ENCODE measurements at places on chromosomes 4 and X.

DNA sequence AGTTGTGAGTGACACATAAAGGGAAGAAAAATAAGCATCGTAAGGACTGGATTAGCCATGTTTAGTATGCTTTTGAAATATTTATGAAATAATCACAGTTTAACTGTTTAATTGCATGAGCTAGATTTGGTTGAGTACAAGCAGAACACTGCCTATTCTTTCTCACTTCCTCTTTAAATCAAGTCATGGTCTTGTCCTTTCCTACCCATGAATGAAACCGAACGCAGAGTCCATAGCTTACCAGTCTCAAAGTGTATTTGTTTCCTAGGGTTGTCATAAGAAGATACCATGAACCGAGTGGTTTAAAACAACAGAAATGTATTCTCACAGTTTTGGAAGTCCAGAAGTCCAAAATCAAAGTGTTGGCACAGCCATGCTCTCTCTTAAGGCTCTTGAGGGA is 684.0 kb upstream of the MAGEB2 start:
- no peak for DNase-seq

GRCh38 chr4:45353161-45353560 is 626.8 kb upstream of the GNPDA2 start:
- DNase-seq: no peak

- no peak for DNase-seq
Observed at GRCh38 chr4:183986971-183987946, 82.2 kb downstream of the STOX2 start.

DNA sequence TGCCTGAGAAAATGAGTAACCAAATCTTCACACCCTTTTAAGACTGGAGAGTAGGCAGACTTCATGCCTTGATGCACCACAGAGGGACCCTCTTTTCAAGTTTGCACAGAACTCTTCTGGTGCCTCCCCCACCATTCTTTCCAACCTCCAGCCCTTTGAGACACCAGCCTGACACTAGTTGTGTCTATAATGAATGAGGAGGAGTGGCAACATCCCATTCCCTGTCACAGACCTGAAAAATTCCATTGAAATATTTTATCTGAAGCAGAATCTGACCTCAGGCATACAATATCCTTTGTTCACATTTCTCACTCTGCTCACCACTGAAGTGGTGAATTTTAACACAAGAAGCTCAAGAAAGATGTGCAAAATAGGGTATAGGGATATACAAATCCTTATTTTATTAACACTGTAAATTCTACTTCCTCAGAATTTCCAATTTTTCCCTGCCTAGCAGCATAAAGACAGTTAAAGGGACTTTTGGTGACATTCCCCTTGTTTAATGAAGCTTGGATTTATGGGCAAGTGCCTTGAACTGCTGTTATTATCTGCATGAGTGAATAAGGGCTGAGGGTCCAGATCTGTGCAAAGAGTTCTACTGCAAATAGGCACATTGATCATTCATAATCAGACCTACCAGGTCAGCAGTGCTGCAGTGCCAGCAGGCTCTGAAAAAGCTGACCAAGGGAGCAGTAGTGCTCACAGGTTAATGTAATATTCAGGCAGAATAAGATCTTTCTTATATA is 149.9 kb upstream of the PAQR3 start:
- no peak for DNase-seq

DNA sequence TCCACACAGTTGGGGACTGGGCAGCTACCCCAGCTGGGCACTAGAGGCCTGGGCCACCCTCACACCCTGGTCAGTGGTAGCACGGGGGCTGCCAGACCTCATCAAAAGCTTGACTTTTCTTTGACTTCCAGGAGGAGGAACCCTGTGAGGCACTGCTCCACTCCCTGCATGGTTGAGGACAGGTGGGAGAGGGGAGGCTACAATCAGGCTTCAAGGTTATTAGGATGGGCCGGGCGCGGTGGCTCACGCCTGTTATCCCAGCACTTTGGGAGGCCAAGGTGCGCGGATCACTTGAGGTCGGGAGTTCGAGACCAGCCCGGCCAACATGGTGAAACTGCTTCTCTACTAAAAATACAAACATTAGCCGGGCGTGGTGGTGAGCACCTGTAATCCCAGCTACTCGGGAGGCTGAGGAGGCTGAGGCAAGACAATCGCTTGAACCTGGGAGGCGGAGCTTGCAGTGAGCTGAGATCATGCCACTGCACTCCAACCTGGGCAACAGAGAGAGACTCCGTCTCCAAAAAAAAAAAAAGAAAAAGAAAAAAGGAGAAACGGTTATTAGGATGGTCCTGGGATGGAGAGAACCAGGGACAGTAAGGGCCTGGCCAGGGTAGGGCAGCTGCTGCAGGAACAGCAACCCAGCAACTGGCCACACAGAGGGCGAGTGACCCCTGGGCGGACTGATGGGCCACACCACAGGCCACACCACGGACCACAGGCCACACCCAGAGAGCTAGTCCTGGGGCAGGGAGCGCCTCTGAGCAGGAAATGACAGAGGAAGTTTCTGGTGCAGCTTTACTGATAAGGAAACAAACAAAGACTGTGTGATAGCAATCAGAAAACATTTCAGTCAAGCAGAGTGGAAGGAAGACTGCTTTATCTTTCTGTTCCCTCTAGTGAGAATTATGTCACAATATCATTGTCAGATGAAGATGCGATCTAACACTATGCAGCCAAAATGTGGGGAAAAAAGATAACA is 20.5 kb upstream of the OPN1LW start:
- no peak for DNase-seq

DNA sequence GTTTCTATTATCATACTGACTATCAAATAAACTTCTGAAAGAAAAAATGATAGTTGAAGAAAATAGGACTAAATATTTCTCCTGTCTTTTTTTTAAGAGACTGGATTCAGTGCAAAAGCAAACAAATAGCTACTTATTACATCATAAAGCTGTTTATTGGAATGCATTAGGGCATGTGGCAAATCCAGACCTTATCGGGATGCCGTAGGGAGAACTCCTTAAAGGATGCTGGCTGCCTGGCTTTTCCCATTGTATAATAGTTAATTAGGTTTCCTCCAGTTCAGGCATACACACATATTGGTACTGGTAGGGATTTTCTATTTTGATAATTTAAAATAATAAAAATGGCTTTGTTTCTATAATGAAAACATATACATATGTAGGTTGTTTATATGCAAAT is 539.3 kb upstream of the ATOH1 start:
- DNase-seq: no peak

DNA sequence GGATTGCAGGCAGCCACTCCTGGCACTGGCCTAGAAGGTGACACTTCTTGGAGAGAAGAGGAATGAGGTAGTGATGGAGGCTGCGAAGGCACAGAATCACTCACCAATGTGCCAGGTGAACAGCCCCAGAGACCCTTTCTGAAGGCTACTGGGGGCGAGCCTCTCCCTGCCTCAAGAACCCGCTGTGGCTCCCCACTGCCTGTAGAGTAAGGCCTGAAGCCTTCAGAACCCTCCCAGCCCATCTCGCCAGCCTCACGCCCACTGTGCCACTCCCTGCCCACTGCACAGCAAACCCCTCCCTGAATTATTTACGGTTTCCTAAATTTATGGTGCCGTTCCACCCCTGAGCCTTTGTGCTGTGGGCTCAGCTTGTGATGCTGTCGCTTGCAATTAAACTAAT is 24.2 kb upstream of the SORCS2 start:
- no peak for DNase-seq

DNA sequence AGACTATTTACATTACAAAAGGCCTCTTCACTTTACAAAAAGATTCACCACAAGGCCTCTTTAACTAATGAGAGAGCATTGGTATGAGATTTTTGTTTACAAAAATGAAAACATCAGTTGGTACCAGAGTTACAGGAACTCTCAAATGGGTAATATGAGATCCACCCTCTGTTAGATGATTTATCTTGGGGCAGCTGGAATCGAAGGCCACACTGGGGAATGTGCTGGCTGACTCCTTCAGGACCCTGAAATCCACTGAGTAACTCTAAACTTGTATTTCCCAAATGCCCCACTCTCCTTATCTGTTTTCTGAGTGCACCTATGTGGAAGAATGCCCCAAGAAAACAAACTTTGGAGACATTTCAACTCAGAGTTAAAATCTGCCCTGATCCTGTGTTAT is 232.9 kb upstream of the F9 start:
- DNase-seq: no peak

GRCh38 chr4:185566425-185566824 is 31.1 kb upstream of the PDLIM3 start:
- DNase-seq: no peak

- DNase-seq: no peak
Observed at GRCh38 chrX:78129714-78130113, 9.7 kb downstream of the TAF9B start.

GRCh38 chr4:150238591-150238990 is 160.3 kb downstream of the DCLK2 start:
- no peak for DNase-seq

DNA sequence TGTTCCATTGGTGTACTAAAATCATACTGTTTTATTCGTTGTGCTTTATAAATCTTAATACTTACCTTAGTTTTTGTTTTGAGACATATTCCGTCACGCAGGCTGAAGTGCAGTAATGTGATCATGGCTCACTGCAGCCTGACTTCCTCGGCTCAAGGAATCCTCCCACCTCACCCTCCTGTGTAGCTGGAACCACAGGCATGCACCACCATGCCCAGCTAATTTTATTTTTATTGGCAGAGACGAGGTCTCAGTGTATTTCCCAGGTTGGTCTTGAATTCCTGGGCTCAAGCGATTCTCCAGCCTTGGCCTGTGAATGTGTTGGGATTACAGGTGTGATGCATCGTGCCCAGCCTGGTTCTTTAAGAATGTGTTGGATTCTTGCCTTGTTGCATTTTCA is 24.4 kb upstream of the DCK start:
- no peak for DNase-seq

DNA sequence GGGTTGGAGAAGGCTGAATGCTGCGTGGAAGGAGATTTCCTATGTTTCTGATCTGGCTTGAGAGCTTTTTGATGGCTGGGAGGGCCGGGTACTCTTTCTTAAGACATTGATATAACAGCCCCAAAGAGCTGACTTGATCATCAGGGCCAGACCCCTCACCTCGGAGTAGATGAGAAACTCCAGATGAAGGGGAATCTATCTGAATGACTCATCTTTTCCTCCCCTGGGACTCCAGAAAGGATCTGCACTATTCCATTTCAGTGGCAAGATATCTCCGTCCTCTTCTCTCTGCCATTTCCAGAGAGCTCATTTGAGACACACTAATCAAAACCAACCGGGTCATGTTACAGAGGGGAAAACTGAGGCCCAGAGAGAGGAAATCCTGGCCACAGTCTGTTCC is 92.9 kb upstream of the MSX1 start:
- DNase-seq: no peak

DNA sequence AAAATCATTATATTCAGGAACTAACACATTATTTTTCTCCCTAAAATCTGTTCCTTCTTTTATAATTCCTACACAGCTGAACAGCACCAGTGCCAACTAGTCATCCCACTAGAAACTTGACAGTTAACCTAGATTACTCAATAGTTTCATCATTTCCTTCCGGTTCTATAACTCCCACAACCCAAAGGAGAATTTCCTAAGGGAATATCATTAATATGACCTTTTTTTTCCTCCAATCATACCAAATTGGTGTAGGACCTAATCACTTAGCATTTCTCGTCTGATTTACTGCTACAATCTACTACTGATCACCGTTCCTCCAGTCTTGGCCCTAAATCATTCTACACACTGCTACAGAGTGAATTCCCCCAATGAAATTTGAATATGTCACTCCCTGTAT is 45.9 kb downstream of the WDFY3 start:
- DNase-seq: no peak

- DNase-seq: no peak
Observed at GRCh38 chrX:103879339-103879738, 47.3 kb upstream of the RAB9B start.

- DNase-seq: no peak
Observed at GRCh38 chr4:65018313-65018712, 609.1 kb upstream of the TECRL start.

Measured in stimulated activated CD8-positive, alpha-beta memory T cell treated with anti-CD3 and anti-CD28 coated beads, Interleukin-12 subunit alpha, Interleukin-12 subunit beta, amount 100 ng/mL, for 4 hours (primary cell).